ENCODE measurements at places on chromosomes 4 and X.

DNA sequence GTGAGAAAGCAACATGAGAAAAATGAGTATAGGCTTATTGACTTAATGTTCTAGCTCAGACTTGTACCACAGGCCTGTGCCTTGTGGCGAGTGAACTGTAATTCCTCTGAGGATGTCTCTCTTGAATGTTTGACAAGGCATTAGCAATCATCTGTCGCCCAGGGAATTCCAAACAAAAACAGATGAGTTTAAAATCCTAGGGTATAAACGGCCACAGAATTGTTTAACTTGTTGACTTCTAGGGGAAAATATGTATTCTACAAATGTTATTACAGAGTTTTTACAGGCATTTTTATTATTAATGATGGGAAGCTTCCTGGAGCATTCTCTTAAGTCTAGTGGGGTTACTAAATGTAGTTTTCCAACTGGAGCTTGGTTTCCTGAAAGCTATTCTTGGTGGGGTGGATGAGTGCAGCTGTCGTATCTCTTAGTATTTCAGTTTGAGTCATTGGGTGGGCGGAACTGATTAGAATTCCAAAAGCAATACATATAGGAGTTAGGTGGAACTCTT lies 40.6 kb downstream of the ARHGAP10 start:
- DNase-seq = no peak

DNA sequence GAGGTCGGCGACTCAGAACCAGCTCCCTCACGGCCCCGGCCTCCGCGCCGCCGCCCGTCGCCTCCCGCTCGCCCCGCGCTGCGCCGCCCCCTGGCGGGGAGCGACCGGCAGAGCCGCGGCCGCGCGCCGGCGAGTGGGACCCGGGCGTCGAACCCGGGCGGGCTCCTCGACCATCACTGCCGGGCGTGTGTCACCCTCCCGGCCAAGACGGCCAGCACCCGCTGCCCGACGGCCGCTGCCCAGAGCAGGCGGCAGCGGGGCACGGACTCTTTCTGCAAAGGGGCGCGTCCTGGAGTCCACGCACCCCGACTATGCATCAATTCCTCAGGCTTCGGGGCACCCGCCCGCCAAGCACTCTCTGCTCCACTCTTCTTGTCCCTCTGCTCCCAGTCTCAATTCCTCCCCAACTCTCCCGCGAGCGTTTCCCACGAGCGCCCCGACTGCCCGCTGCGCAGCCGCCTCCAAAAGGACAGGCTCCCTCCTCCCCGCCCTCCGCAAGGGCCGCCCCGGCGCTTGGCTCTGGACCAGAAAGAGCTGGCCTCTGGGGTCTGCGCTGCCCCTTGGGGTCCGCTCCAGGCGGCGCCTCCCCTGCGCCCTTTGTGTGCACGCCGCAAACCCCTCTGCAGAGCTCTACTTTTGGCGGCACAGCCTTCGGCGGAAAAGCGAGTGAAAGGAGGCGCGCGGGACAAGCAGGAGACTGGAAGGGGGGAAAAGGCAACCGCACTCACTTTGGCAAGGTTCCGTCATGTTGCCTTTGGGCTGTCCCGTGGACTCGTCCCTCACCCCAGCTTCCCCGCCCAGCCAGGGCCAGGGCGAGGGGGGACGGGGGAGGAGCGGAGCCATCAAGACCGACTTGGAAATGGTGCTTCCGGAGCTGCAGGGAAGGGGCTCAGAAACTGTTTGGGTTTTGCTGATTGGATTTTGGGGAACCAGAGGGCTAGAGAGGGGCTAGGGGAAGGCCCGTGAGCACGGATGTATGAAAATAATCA lies 1.0 kb downstream of the PDE5A start:
- peak; percentile 76 for DNase-seq

DNA sequence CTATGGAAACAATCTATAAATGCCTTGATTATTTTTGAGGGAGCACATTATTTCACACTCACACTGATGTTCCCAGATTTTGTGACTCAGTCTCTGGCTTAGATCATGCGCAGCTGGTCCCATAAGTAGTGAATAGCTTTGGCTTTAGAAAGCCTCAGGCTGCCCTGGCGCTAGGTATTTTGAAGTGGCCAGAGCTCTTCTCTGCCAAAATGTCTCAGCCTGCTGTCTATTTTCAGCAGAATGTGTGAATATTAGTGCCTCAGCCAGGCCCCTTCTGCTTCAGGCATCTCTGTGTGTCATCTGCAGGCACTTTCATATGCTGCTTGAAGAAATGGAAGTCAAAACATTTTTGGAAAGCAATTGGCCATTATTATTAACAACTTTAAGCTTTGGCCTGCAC lies 931.0 kb upstream of the INTU start:
- DNase-seq = no peak

- peak; percentile 96 for DNase-seq
Observed at GRCh38 chr4:76148142-76148865, at the start of gene NUP54. Gene NUP54, minus strand, starts transcription at chr4:76148397. Its CDS starts 23 bp downstream, at chr4:76148374.

GRCh38 chr4:26162101-26162500 lies 158.7 kb upstream of the RBPJ start:
- DNase-seq = no peak

DNA sequence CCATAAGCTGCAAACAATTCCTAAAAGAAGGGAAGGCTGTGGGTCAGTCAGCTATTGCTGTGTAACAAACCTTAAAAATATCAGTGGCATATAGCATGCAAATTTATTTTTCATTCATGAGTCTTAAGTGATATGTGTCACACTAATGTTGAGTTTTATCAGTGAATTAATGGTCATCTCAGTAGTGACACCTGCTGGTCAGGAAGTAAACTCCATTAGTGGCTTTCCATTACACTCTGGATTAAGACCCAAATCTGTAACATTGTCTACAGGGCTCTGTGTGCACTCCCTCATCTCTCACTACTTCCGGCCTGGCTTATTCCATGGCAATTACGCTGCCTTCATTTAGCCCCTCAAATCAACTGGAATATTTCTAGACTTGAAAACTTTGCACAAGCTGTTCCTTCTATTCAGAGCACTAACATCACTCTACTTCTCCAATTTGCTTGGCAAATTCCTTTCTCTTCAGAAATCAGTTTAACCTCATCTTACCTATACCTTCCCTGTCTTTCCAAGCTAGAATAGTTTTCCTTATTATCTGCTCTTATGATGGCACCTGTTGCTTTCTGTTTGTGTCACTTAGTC lies 217.3 kb upstream of the TAPT1 start:
- DNase-seq = no peak

- DNase-seq = no peak
Observed at GRCh38 chr4:83830138-83830888, 294.4 kb downstream of the GPAT3 start.

DNA sequence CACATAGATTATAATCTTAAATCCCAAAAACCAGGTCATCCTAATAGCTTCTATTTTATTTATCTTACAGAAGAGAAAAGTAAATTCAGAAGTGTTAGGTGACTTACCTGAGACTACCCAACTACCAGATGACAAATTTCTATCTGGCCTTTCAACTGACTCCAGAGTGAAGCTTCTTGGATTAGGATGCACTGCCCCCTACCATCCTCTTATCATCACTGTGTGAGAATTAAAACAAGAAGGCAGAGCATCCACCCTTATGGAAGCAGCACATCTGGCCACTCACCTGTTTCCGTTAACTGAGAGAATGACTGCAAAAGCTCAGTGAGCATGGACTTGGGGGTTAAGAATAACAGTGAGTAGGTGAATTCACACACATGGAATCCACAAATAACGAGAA lies 502.6 kb upstream of the TECRL start:
- no peak for DNase-seq

GRCh38 chr4:47213971-47214370 lies 182.6 kb downstream of the GABRB1 start:
- DNase-seq = no peak

GRCh38 chr4:88522702-88523324 lies 763 bp downstream of the PYURF start:
- DNase-seq = peak; percentile 50

DNA sequence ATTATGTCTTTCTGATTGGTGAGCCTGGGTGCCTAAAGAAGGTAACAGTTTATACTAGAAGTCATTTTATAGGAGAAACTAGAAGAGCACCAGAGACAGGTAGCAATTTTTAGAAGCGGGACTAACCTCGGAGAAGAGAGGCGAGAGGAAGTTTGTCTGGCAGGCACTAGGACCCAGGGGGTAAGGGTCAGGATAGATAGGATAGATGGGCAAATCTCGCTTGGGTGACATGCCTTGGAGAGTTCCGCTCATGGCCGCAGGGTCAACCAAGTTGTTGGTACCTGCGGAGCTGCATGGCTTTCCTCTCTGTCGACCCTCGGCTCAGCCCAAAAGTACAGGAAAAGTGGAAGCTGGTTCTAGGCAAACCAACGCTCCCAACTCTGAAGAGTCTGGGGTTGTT lies 11.3 kb downstream of the PI4K2B start:
- DNase-seq = no peak

GRCh38 chrX:97728215-97728614 lies 844.5 kb downstream of the RPA4 start:
- DNase-seq = no peak

- DNase-seq = no peak
Observed at GRCh38 chr4:110085131-110085530, 113.3 kb downstream of the ELOVL6 start.

DNA sequence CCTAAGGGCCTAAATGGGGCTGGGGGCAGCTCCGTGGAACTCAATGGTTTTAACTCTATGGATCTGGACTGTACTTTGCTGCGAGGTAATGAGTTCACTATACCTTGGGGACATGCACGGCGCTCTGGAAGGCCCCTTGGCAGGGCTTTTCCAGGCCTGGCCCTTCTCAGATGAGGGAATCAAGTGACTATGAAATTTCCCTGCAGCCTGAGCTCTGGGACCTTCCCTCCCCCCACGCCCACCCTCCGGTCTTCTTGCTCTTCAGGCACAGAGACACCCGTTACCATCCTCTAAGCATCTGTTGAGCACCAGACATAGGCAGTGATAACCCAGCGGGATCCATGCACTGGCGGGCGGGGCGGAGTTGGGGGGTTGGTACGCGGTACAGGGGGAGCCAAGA lies 109.2 kb downstream of the PSAPL1 start:
- DNase-seq = no peak

- DNase-seq = no peak
Observed at GRCh38 chrX:130645955-130646583, 244.3 kb downstream of the RBMX2 start.

DNA sequence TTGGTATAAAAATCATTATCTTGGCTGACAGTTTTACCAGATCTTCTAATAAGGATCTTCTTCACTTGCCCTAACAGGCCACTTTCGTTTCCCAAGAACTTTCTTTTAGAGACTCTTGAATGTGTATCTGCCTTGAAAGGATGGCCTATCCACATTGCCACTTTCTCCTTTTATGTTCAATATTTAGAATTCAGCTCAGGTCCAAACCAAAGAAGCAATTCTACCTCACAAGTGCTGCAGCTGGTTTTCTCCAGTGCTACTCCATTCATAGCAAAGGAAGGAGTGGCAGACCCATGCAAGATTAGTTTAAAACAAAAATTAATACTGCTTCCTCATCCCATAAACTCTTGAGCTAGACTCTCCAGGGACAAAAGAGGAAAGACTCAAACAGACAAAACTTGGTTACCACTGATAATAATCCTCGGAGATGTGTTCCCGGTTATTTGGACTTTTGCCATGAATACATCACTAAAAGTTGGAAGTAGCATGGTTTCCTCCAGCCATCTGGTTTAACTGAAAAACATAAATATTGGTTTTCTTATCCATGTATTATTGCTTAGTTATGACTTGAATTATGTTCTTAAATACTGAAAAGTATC lies 401.8 kb downstream of the PABPC4L start:
- no peak for DNase-seq

DNA sequence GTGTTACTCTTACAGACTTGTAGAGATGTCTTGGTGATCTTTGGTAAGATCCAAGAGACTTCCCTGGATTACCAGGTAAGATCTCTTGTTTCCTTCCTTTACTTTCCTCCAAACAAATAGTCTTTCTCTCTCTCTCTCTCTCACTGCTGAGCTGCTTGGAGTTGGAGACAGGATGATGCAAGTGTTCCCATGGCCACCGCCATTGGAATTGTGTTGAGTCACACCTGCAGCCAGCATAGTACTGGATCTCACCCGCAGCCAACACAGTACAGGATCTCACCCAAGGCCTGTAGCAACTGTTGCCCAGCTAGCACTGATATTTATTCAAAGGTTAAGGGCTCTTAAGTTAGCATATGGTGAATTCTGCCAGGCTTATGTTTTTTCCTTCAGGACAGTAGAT lies 1080.9 kb downstream of the FAT4 start:
- DNase-seq = no peak

- DNase-seq = no peak
Observed at GRCh38 chrX:34918091-34918736, 24.4 kb upstream of the FAM47B start.

DNA sequence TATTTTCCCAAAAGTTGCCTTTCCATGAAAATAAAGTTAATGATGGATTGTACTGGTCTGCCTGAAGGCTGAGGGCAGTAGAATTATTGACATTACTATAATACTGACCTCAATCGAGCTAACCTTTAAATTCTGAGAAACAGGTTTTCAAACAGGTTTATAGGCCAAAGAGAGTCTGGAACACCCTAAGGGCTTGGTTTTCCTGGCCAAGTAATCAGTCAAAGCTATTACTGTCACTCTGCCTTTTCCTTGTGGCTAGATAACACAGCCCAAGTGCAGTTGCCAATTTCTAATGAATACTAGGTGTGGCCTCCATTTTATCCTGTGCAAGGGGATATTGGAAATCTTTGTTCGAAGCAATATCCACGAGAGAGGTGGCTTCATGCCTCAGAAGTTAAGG lies 75.2 kb downstream of the INTS12 start:
- no peak for DNase-seq

- no peak for DNase-seq
Observed at GRCh38 chr4:15139599-15139998, 137.3 kb downstream of the CPEB2 start.

- peak; percentile 26 for DNase-seq
Observed at GRCh38 chrX:44400588-44400987, 57.1 kb upstream of the EFHC2 start.

- no peak for DNase-seq
Observed at GRCh38 chr4:43456383-43456782, 563.9 kb downstream of the GRXCR1 start.

- DNase-seq = no peak
Observed at GRCh38 chrX:132692526-132692925, 203.7 kb upstream of the MBNL3 start.
